Hypothalamus (tissue), 51 donors: ENCODE measurements at places on chromosomes 3 and 15.
A peak's percentile ranks its signal among the peaks of the same experiment; 100 is the strongest.

DNA sequence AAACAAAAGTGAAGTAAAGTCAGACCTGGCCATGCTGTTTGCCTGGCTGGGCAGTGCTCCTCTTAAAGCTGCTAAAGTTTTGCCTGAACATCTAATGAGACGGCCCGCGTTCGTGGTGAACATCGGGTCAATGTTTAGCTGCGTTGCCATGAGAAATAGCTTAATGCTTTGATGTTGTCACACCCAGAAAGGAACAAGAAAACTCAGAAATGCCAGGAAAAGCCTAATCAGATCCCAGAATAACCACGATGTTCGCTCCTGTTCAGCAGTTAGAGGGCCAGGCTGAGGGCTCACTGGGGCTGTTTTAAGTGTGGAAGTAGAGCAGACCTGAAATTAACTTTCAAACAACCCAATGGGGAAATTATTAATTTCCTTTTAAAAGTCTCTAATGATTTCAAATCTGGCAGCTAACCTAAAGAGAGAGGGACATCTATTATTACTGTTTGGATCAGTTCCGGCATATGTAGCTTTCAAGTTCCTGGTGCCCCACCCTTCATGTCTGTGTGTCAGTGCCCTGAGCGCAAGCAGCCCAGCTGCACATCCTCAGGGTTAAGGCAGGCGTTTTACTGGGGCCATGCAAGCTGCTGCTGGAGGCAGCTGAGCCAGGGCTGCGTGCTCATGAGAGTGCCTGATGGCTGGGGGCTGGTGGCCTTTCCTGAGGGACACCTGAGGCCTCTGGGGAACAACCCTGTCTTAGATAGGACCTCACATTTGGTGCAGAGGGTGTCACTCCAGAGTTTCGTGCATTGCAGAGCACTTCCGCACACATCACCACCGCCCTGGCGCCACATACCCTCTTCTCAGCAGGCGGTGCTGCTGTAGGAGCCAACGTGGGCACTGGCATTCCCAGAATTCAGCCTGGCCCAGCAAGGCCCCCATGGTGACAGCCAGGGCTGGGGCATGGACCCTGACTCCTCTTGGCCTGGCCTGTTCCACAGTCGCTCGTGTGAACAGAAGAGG, 76.6 kb downstream of the LRRK1 start:
- DNase-seq = no peak

GRCh38 chr3:28777806-28778475, 429.3 kb upstream of the AZI2 start:
- no peak for DNase-seq

DNA sequence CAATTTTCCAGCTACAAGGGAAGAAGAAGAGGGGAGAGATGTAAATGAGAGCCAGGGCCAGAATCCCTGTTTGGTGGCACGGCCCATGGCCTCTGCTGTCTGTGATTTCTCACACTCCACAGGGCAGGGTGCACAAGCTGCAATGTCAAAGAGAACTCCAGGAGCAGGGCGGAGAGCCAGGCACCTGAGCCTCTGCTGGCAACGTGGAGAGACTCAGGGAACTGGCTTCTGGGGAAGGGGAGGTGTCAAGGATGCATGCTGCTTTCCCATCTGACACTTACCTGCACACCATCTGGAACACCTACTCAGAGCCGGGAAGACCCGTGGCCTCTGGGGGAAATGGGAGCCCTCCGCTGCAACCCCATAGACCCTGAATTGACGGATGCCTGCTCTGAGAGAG, 507.5 kb upstream of the NR2F2 start:
- no peak for DNase-seq

- DNase-seq = no peak
Observed at GRCh38 chr3:174229916-174230315, 629.2 kb upstream of the NAALADL2 start.

DNA sequence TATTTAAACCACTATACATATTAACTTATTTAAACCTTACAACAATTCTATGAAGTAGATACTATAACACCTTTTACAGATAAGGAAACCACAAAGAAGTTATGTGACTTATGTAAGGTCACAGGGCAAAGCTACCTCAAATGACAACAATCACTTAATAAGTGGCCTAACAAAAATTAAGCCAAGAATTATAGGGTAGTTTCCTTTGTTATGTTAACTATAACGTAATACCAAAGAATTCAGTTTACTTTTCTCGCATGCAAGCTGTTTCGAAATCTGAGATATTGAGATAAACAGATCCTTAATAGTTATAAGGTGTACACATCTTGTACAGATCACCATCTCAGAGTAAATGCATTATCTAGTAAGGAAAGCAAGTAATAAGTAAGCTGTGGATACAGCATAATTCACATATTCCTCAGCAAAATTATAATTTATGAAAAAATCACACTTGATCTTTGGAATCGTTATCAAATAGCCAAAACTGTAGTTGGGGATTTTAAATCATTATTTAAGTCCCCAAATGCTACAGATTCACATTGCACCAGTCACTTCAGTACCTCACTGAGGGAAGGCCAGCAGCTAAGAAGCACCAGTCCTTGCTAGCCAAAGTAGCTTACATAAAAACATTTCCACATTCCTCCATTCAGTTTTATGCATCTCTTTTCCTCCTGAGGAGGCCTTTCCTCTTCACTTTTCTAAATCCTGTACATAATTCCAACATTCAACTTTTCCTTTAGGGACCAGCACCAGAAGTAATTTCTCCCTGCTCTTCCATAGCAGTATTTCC, 226.8 kb downstream of the TBC1D5 start:
- no peak for DNase-seq

DNA sequence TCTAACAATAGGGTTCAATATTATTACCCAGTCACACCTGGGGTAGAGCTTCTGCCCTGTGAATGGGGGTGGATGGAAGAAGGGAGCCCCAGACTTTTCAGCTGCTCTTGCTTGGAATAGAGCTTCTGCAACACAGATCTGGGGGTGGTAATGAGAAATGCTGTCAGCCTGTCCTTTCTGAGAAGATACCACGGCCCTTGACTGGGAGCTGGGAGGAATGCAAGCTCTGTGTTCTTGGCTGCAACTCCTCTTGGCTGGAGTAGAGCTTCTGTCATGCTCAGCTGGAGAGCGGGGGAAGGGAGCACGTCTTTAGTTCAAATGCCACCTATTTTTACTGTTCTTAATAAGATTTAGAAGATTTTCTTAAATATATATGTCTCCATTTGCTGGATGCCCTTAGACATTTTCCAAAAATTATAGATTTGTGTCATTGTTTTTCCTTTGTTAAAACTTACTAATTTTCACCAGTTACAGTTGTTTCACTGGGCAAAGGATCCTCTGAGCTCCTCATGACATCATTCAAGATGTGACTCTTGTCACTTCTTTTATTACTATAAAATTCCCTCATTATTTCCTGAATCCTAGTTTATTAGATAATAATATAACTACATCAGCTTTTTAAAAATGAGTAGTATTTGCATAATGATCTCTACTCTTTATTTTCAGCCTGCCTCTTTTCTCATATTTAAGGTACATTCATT, 180.0 kb upstream of the TGFBR2 start:
- peak; percentile 12 for DNase-seq
